Choroid plexus epithelial cell (primary cell): ENCODE measurements at places on chromosomes 13 and 19.

DNA sequence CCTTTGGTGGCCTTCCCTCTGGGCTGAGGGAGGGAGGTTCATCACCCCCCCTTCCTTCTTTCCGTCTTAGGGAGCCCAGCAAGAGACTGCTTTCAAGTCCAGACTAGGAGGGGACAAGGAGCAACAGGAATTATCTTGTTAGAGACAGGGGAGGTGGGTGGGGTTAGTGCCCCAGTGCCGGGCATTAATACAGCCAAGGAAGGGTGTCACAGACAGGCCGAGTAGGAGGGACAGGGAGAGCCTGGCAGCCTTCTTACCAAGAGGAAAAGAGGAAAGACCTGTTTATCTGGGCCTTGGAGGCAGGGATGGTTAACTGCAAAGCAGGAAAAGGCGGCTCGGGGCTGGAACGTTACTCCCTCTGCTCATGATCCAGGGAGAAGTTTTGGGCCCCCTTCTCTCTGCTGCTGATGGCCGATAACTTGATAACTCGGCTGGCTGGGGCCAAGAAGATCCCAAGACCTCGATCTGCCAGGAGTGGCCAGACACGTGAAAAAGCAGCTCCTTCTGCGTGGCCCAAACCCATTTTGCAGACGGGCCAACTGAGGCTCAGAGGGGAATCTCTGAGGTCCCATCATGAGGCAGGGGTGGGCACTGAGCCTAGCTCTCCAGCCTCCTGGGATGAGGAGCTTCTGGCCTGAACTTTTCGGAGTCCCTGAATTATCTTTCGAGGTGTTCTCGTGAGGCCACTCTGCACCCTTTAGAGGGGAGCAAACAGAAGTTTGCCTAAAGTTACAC is 79.3 kb downstream of the PTPRS start:
- no peak for DNase-seq

DNA sequence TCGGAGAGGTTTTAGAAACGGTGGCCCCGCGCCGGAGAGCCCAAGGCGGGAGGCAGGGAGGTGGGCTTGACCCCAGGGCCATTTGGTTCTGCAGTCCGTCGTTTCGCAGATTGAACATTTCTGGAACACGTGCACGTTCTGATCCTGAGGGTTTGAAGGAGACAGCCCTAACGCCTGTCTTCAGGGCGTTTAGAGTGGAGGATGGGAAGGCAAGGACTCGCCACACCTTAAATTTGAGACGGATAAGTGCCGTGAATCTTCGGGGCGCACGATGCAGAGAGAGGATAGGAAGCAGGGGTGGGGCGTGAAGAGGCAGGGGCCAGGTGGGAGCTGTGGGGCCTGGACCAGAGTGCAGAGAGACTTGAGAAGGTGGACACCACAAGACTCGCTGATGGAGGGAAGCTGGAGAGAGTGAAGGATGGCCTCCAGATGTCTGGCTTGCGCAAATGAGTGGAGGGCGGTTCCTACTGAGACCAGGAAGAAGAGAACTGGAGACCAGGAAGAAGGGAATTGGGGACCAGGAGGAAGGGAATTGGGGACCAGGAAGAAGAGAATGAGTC is 804 bp upstream of the MIER2 start:
- no peak for DNase-seq

- peak; percentile 74 for DNase-seq
Observed at GRCh38 chr13:100633461-100633860, 41.1 kb downstream of the TMTC4 start.

- DNase-seq = peak; percentile 76
Observed at GRCh38 chr13:107370015-107370785, 802.3 kb upstream of the ARGLU1 start.

GRCh38 chr19:53977429-53977990 is 13.9 kb upstream of the CACNG6 start:
- peak; percentile 93 for DNase-seq

GRCh38 chr19:33159893-33160292 is 28.0 kb downstream of the WDR88 start:
- no peak for DNase-seq

GRCh38 chr19:31535691-31536460 is 186.6 kb upstream of the TSHZ3 start:
- no peak for DNase-seq

DNA sequence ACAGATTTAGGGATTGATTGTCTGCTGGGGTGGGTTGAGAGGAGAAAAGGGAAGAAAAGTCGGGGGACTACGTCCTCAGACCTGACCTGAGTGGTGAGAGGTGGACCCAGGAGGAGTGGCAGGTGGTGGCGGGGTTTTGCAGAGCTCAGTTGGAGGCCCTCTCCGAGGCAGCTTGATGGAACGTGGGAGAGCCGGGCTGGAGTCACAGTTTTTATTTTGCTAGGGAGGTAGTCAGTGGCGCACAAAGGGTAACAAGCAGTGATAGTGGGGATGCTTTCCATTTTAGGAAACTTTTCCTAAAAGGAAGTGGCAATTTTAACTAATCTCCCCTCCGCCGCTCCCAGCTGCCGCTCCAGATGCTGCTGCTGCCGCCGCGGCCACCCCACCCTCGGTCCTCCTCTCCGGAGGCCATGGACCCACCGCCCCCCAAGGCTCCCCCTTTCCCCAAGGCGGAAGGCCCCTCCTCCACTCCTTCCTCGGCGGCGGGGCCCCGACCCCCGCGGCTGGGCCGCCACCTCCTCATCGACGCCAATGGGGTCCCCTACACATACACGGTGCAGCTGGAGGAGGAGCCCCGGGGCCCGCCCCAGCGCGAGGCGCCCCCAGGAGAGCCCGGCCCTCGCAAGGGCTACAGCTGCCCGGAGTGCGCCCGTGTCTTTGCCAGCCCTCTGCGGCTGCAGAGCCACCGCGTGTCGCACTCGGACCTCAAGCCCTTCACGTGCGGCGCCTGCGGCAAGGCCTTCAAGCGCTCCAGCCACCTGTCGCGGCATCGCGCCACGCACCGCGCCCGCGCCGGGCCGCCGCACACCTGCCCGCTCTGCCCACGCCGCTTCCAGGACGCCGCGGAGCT is 1.1 kb upstream of the ZNF581 start:
- peak; percentile 46 for DNase-seq

GRCh38 chr13:48268019-48268418 is 35.0 kb downstream of the ITM2B start:
- DNase-seq = no peak

DNA sequence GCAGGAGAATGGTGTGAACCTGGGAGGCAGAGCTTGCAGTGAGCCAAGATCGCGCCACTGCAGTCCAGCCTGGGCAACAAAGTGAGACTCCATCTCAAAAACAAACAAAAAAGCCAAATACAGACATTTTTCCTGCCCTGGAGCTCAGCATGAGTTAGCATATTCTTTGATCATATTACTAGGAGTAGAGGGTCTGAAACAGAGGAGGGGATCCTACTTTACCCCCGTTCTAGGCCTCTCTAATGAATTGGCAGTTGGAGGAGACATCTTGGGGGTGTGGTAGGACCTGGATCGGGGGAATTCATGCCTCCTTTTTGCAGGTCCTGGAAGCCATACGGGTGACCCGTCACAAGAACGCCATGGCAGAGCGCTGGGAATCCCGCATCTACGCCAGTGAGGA is 12.3 kb downstream of the MISP start:
- DNase-seq = no peak

DNA sequence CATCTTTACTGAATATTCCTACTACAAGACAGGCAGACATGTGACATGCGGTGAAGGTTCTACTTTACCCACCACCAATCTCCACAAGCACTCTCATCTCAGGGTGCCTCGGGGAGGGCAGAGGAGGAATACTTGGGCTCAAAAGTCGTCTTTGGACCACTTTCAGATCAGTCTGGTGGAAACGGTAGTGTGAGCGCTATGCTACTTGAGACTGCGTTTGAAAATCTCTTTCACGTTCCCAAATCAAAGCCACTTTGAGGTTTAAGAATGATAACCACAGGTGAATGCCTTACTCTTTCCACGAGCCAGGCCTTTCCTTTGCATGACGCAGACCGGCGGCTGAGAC is 1.5 kb upstream of the SOX1 start:
- DNase-seq = no peak

- no peak for DNase-seq
Observed at GRCh38 chr19:42294471-42295137, 7.3 kb upstream of the PRR19 start.

DNA sequence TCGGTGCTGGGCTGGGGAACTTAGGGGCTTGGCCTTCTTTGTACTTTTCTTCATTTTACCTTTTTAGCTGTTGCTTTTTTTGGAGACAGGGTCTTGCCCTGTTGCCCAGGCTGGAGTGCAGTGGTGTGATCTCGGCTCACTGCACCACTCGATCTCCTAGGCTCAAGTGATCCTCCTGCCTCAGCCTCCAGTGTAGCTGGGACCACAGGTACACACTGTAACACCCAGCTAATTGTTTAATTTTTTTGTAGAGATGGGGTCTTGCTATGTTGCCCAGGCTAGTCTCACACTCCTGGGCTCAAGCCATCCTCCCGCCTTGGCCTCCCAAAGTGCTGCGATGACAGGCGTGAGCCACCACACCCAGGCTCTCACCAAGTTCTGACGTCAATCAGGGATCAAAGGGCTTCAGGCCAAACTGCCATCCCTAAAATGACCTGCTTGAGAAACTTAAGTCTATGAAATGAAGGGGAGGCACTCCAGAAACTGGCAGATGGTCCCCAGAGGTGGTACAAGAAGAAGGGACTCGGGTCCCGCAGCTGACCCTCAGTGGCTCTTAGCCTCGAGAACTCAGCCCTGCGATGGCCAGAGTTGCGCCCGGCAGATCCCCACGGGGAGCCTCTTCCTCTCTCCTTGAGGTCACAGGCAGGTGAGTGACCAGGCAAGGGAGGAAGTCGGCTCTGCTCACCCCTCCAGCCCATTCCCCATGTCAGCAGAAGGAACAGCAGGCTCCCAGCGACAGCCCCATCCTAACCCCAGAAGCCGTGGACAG is 61.7 kb downstream of the GNG7 start:
- no peak for DNase-seq

GRCh38 chr13:34833562-34834182 is 108.4 kb upstream of the NBEA start:
- DNase-seq = peak; percentile 13

DNA sequence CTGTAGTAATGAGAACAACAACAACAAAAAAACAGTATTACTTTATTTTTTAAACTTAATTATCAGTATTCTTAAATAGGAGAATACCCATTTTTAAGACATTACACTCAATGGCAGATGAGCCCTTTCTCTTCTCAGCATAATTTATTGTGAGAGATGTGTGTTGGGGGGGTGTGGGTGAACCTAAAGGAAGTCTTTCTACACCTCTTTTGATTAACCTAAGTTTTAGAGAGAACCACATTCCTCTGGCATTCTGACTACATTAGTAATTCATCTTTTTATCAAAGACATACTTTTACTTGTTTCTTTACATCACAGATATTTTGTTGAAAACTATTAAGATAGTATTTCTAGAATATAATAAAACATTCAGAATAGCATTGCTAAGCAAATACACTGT is 890.9 kb downstream of the PCDH9 start:
- peak; percentile 38 for DNase-seq

GRCh38 chr13:65926750-65927171 is 1303.4 kb downstream of the PCDH9 start:
- DNase-seq = no peak

DNA sequence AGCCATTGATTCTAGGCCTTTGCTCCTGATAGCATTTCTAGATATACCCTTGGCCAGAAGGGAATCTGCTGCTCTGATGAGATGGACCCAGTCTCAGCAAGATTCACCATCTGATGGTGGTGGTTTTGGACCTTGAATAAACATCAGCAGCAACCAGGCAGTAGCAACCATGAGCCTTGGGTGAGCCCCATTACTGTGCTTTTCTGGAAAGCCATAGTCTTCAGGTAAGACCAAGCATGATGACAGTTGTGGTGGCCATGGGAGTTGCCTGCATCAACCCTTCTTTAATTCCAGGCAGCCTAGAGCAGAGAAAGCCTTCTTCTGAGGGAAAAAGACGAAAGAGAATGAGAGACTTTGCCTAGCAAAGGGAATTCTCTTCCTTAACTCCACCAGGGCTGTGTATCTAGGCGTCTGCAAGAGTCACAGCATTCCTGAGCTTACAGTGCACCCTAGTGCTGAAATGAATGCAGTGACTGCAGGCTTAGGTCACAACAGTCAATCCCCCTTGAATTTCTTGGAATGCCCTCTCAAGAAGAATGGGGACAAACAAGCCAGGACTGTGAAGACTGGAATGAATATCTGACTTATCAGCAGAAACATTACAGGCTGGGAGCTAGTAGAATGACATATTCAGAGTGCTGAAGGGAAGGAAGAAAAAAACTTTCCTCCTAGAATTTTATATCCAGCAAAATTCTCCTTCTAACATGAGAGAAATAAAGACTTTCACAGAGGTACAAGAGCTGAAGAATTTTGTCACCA is 942.4 kb upstream of the PCDH20 start:
- DNase-seq = peak; percentile 83

GRCh38 chr19:40594657-40595091 is 6.5 kb upstream of the LTBP4 start:
- peak; percentile 39 for DNase-seq

DNA sequence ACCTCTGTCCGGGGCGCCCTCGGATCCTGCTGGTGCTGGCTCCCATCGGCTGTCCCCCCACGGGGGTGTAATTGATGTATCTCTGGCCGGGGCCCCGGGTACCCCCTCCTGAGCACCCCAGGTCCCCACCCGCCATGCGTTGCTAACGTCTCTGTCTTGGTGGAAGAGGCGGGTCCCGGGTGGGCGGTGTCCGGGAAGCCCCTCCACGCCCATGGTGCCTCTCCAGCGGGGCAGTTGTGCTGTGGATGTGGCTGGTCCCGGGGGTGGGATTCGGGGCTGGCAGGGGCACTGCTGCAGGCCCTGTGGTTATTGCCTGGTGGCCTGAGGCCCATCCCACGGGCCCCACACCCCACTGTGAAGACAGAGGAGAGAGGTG is 4.9 kb downstream of the DIRAS1 start:
- DNase-seq = no peak

DNA sequence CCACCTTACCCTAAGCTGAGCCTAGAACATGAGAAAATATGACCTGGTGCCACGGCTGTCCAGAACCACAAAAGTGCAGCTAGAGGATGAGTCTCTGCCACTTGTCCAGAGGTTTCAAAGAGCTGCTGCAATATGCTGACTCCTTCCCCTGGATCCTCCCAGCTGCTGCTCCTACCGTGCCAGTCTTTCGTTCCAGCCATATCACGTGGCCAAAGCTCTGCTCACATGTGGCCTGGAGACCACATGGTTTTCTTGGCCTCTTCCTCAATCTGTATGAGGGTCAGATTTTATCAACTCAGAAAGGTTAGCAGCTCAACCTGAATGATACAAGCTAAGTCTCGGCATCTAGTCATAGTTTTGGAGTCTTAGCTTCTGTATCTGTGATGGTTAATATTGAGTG is 3.2 kb upstream of the SACS start:
- no peak for DNase-seq

DNA sequence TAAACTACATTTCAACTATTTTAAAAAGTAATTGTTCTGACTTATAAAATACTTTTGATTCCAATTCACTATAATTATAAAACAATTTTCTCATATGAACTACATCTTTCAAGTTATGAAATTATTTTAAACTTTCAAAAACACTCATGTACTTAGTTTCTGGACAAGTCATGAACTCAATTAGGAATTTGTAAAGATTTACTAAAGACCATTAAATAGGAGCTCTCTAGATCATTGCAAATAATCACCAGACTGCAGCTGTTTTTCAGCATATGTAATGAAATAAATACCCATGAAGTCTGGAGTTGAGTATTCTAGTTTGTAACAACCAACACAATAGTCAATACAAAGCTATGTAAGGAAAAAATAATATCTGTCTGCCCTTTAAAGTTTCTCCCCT is 605.1 kb upstream of the MIR17HG start:
- no peak for DNase-seq
